ENCODE measurements at places on chromosomes 2 and 18.
A peak's percentile ranks its signal among the peaks of the same experiment; 100 is the strongest.

DNA sequence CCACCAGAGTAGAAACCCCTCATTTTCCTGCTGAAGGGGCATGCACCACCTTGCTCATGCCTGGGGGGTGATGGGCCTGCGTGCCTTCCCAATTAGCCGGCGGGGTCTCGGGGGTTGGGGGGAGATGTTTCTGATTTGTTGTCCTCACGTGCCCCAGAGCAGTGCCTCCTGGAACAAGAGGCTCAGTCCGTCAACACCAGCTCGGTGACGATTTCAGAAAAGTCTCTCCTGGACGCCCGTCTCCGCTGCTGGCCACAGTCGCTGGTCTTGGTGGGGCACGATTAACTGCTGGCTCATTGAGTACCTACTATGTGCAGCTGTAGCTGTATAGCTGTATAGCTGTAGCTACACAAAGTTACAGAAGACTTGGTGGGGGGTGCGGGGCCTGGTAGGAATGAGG lies 4.4 kb downstream of the ACKR3 start:
- no peak for DNase-seq

DNA sequence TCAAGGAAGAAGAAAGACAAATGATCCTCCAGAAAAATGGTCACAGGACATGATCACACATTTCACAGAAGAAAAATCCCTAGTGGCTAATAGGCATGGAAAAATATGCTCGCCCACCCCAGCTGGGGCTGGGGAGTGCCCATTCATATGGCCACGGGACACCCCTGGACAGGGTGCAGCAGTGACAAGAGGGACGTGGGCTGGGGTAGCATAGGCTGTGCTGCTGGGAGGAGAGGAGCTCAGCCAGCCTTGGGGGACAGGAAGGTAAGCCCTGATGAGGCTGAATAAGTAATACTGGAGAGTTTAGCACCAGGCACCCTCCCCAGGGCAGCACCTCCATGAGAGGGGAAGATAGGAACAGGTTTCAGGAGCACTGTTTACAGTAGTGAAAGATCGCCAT lies 254.9 kb upstream of the HS6ST1 start:
- DNase-seq, result no peak

DNA sequence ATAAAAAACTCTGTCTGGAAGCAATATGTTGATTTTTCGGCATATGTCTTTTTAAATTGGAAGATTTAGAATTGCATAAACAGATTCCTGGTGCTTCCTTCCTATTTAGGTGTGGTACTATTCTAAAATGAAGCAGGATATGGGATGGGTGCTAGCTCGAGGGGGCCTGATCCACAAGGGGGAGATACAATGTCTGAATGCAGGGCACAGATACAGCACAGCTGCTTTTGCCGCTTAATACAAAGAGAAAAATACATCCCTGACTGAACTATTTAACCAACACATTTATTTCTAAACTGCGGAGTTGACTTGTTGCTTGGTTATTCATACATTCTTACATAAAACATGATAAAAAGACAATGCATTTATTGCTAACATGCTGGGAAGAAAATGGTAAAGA lies 169.1 kb downstream of the TMEFF2 start:
- DNase-seq, result no peak

- DNase-seq, result no peak
Observed at GRCh38 chr2:62334009-62334408, 138.1 kb downstream of the B3GNT2 start.

GRCh38 chr2:68282811-68283418 lies 30.6 kb upstream of the PPP3R1 start:
- peak; percentile 23 for DNase-seq

DNA sequence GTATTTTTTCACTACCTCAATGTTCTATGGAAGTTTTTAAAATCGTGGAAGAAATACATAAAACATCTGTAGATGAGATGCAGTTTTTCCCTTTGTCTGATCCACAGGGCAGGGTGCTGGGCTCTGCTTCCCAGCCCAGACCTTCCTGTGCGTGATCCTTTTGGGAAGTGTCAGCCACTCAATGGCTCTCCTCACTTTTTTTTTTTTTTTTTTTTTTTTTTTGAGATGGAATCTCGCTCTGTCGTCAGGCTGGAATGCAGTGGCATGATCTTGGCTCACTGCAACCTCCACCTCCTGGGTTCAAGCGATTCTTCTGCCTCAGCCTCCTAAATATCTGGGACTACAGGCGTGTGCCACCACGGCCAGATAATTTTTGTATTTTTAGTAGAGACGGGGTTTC lies 32.8 kb downstream of the SOWAHC start:
- DNase-seq, result no peak

DNA sequence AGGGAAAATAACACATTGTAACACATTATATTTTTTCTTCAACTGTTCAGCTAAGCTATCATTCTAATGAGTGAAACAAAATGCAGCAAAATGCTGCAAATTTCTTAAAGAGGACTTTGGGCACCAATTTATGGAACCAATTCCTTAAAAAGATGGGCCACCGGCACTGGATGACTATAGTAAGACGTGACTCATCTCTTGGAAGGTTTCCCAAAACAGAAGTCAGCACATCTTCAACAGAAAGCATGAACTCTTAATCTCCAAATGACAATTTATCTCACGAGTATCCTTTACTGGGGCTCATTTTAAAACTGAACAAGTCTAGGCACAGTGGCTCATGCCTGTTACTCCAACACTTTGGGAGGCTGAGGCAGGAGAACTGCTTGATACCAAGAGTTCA lies 213.4 kb downstream of the CDH20 start:
- DNase-seq, result no peak

DNA sequence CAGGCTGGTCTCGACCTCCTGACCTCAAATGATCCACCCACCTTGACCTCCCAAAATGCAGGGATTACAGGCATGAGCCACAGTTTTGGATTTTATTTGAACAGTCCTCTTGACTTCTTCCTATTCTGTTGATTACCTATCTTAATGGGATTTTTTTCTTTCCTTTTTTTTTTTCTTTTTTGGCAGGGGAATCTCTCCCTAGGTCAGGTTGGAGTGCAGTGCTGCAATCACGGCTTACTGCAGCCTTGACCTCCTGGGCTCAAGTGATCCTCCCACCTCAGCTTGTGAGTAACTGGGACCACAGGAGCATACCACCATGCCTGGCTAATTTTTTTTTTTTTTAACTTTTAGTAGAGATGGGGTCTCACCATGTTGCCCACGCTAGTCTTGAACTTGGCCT lies 2.8 kb downstream of the MTHFD2 start:
- DNase-seq, result no peak

DNA sequence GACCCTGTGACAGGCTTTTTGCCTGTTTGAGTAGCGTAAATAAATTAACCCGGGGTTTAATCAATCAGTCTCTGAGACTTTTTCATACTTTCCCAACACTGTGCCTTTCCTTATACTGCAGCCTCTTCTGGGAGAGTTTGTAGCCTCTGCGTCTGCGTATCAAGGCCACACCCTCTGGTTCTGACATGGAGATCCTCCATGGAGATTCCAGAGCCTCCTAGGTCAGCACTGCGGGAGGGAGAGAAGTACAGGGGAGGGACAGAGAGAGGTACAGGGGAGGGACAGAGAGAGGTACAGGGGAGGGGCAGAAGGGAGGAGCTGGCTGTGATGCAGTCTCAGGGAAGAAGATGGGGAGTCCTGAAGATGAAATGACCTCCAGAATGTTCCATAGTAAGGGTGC lies 166.0 kb downstream of the ARL4C start:
- no peak for DNase-seq

DNA sequence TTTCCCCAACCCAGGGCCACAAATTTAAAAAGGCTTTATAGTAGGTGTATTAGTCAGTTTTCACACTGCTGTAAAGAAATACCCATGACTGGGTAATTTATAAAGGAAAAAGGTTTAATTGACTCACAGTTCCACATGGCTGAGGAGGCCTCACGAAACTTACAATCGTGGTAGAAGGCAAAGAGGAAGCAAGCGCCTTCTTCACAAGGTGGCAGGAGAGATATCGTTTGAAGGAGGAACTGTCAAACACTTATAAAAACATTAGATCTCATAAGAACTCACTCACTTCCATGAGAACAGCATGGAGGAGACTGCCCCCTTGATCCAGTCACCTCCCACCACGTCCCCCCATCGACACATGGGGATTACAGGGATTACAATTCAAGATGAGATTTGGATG lies 70.4 kb downstream of the FECH start:
- no peak for DNase-seq

DNA sequence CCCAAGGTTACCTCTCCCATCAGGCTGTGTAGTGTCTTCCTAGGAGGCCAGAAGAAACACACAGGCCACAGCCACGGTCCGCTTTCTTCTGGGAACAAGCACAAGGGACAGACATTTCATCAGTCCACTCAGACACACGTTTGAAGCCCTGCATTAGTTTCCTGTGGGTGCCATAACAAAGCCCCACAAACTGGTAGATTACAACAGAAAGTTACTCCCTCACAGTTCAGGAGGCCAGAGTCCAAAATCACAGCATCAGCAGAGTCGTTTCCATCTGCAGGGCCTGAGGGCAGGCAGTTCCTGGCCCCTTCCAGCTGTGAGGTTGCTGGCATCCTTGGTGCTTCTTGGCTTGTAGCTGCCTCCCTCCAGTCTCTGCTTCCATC lies 8.8 kb upstream of the PRLH start:
- DNase-seq, result no peak

DNA sequence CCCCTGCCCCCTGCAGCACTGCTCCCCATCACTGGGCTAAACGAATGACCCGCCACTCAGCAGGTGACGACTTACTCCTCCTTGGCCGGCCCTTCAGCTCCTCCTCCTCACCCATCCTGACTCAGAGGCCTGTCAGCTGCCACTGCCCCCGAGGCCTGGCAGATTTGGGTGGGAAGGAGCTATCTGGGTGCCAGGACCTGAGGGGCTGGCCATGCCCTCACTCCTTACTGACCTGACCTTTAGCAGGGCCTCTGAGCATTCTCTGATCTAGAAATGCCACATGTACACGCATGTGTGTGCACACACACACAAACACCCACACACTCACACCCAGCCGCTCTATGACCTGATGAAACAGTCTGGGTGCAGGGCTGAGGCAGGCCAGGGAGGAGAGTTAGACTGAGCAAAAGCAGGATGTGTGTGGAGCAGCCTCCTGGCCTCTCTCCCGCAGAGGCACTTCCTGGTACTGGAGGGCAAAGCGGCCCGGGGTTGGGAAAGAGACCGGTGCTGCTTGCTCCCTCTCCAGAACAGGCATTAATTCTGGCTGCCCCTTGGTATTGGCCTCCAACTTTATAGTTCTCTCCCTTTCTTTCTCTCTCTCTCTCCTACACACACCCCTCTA lies 68.0 kb downstream of the ZFP36L2 start:
- no peak for DNase-seq

GRCh38 chr2:205914213-205915129 lies 171.5 kb downstream of the INO80D start:
- DNase-seq, result peak; percentile 43

GRCh38 chr2:209721497-209721896 lies 50.1 kb upstream of the UNC80 start:
- no peak for DNase-seq

DNA sequence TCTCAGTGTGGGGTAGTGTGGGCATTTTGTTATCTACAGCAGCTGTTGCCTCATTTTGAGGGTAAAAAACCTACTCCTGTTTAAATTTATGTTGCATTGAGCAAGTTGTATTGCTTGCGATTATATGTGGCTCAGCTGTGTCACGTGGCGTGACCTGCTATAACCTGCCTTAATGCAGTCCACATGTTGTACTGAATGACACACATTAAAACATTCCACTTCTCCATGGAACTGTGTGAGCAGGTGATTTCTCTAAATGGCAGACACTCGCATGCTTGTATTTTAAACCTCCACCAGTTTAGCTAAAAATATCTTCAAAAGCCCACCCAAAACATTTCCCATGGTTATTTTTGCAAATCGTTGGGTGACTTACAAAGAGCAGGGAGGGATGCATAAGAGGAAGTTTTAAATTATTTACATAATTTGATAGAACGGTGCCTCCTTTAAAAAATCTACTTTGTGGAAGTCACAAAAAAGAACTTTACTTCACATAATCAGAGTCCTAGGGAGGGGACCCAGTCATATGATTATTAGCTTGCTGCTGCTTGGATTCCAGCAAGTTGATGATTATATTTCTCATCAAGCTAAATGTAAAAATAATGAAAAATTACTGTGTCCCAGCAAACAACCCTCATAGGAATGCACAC lies 163.3 kb upstream of the ZEB2 start:
- no peak for DNase-seq

- DNase-seq, result no peak
Observed at GRCh38 chr18:75141734-75142133, 67.2 kb downstream of the PTGR3 start.

DNA sequence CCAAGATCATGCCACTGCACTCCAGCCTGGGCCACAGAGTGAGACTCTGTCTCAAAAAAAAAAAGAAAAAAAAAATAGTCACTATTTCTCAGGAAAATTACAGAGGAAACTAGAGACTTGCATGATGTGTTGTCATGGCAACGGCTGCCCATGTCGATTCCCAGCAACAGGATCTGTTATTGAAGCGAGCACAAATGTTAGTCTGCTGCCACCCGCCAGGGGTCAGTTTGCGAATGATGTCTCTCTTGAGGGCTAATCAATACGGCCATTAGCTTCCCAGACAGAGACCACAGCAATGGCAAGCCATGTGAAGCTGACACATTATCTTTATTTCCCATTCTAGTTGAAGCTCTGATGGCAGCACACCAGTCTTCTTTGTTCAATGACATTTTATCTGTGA lies 32.4 kb upstream of the ACYP2 start:
- peak; percentile 47 for DNase-seq

DNA sequence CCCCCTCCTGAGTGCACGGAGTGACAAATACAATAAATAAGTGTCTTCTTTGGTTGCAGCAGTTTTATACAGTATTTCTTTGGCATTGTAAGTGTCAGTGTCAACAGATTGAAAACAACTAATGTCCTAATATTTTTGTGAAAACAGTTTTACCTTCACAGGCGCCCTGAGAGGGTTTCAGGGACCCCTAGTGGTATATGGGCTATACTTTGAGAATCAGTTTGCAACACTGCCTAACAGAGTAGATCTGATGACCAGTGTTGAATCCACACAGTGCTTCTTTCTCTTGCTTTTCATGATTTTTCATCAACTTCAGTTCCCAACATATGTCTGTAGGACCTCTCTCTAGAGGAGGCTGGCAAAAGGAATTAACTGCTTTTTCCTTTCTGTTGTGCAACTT lies 162.2 kb downstream of the PRPF40A start:
- no peak for DNase-seq

GRCh38 chr18:32280188-32280783 lies 90.4 kb downstream of the MEP1B start:
- no peak for DNase-seq

GRCh38 chr2:188076149-188077056 lies 215.3 kb upstream of the GULP1 start:
- no peak for DNase-seq

- peak; percentile 5 for DNase-seq
Observed at GRCh38 chr2:22086726-22087125, 963.0 kb downstream of the TDRD15 start.

DNA sequence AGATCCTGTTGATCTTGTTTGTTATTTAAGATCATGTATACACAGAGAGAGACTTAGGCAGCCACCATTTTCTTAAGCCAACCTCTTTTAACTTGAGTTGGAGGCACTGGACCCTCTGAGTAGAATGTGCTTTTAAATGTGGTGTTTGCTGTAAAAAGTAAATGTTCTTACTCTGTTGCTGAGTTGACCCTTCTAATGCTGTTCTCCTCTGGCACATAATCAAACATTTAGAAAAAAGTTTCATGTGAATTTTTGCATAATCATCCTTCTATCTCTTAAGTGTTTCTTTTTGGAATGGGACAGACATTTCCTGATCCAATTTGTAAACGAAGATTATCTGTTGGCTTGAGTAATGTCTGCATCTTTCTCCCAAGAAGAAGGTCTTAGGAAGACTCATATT lies 255.1 kb upstream of the ETAA1 start:
- DNase-seq, result no peak

- DNase-seq, result no peak
Observed at GRCh38 chr2:159853101-159853500, 55.1 kb upstream of the CD302 start.

GRCh38 chr2:229921101-229921891 lies 513 bp downstream of the TRIP12 start:
- peak; percentile 80 for DNase-seq

Measured in retina (tissue), 1 donor.